ENCODE measurements at places on chromosomes 4 and X.

DNA sequence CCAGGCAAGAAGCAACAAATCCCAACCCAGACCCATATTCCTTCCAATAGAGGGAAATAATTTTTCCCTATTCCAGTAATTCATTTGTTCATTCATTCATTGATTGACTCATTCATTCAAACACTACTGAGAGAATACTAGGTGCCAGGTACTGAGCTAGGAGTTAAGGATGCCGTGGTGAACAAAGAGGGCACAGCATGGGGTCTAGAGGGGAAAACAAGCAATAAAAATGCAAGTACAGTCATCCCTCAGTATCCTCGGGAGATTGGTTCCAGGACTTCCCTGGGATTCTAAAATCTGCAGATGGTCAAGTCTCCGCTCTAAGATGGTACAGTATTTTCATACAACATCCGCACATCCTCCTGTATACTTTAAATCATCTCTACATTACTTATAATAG lies 18.7 kb downstream of the RASGEF1B start:
- DNase-seq = no peak

GRCh38 chrX:115582616-115583495 lies 21.9 kb downstream of the PLS3 start:
- no peak for DNase-seq

DNA sequence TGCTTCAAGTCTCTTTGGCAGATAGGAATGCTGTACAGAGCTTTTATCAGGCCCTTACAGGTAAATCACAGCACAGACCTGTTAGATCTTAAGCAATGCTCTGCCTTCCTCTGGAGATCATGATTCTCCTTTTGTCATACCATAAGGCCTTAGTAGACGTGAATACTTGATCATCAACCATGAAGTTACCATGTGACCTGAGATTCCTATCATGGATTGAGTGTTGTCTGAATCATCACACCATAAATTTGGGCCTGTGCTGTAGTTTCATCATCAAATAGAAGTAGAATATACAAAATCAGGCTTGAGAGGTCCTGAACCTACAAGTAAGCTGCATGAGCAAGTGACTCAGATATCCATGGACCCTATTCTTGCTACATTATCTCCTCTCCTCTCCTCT lies 466.8 kb upstream of the INTU start:
- DNase-seq = no peak

DNA sequence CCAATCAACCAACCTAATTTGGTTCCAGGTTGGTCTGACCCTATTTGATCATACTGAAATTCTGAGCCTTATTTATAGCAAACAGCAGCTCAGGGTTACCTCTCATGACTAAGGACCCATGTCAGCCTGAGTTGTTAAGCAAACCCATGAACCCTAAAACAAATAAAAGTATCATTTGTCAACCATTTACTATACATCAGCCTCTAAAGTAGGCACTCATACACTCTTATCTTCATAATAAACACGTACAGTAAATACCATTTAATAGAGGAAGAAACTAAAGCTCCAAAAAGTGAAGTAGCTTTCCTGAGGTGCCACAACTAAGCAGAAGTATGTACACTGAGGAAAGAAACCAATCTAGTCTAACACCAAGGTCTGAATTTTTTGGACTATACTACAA lies 25.2 kb downstream of the MANBA start:
- DNase-seq = no peak

GRCh38 chr4:35884714-35885480 lies 359.4 kb downstream of the ARAP2 start:
- DNase-seq = no peak

DNA sequence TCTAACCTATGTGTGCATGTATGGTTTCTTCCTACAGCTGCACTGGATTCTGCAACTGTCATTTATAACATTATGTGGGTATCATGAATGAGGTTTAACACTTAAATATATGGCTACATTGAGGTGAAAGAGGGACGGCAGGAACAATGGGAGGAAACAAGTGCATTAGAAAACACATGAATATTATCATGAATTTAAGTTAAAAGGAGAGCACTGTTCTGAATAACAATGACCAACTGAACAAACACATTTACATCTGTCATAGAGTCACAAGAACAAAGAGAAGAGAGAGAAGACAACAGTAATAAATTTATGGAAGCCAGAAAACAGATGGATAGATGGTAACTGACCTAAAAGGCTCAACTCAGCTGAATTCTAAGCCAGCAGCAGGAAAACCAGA lies 527.1 kb upstream of the DIPK2B start:
- no peak for DNase-seq

GRCh38 chr4:13535708-13536361 lies 8.5 kb downstream of the NKX3-2 start:
- no peak for DNase-seq

GRCh38 chr4:56511098-56511497 lies 5.5 kb downstream of the ARL9 start:
- no peak for DNase-seq

DNA sequence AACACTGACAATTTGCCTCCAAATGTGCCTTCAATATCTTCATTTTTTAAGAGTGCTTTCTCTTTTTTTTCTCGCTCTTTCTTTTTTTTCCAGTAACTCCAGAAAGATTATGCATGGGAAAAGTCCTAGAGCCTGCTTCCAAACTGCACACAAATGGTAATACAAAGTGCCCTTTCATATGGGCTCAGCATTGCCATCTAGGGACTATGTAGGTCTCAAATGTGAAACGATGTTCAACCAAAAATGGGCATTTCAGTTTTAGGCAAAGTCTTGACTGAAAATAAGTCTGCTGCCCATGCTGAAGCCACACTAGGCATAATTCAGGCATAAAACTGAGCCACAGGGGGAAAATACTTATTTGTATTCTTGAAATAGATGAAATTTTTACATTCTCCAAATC lies 65.6 kb downstream of the SYNPO2 start:
- no peak for DNase-seq

DNA sequence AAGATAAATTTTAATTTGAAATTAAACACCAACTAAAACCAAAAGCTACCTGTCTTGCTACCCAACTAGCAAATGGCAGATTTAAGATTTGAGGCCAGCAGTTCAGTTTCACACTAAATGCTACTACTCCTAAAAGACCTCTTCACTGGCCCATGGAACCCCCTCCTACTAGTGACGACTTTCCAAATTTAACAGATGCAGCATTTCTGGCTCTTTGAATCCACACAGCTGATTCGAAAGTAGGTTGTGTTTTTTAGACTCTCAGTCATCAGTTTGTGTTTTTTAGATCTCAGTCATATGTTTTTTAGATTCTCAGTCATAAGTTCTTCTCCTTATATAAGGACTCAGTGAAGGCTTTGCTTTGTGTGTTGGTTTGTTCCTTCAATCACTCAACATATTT lies 11.1 kb upstream of the CC2D2A start:
- no peak for DNase-seq

DNA sequence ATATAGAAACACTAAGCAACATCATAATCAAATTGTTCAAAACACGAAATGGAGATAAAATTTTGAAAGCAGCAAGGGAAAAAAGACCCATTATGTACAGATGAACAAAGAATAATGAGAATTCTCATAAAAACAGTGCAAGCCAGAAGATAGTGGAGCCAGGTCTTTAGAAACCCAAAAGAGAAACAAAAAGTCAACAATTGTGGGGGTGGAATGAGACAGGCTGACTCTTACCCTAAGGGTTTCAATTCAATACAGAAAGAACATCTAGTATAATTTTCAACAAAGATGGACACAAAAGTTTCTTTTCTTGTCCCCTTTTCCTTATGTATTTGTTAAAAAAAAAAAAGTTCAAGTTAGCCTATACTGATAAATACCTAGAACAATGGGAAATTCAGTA lies 34.0 kb upstream of the MAGEB2 start:
- no peak for DNase-seq

GRCh38 chr4:72567036-72567435 lies 2.0 kb downstream of the ADAMTS3 start:
- DNase-seq = no peak

GRCh38 chr4:73710094-73710493 lies 30.3 kb upstream of the CXCL8 start:
- DNase-seq = no peak

- DNase-seq = no peak
These were observed 276.3 kb upstream of the DKK2 start for GRCh38 chr4:107312366-107312765.

DNA sequence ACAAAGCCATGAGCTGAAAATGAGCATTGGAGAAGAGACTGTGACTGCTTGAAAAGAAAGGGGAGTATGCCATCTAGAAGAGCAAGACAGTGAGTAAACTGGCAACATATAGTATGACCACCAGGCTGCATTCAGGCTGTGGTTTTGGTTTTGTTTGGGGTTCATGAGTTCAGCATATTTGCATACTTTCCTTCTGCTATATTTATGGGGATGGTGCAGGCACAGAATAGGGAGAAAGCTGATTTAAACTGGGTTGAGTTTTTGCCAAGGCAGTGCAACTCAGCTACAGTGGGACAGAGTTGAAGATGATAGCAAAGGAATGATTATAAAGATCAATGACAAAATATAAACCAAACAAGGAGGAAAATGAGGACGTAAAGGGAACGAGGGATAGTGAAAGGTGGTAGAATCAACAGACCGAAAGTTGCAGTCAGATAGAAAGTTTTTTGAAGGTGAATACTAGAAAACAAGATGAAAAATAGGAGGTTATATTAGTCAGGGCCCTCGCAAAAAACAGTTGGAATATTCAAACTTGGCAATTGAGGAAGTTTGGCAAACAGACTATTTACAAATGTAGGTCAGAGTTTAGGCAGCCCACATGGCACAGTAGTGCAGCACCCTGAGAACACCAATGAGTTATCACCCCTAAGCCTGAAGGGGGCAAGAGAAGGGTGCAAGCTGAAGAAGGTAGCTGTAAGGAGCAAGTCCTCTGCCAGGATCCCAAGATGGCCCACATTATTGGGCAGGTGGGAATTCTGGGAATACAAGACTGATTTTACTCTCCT lies 114.8 kb upstream of the MAP9 start:
- no peak for DNase-seq

DNA sequence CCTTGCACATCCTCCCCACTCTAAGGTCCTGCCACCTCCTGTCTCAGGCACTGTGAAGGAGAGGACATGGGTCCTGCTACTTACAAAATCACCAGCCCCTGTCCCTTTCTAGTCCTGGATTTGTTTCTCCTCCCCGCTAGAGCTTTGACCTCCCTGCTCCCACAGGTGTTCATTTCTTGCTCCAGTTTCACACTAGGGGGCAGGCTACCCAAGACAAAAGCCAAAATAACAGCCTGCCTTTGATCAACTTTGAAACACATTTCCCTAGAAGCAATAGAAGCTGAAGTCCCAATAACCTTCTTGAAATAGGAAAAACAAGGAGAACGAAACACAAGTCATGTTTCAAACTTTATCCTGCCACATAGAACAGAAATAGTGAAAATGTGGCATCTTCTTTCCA lies 164.4 kb downstream of the QDPR start:
- peak; percentile 47 for DNase-seq

DNA sequence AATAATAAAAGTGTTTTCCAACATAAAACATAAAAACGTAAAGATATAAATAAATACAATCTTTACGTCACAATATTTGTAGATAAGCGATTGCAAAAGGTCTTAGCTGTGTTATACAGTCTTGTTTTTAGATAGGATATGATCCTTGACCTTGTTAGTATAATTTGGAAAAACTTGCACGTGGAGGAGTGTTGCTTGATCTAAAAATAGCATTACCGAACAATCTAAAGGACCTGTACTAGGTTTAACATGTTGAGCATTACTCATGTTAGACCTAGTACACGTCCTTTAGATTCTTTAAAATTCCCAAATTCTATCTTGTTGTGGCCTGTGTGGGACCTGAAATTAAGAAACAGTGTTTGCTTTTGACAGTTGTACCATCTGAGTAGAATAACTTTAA lies 1.6 kb downstream of the METAP1 start:
- no peak for DNase-seq

DNA sequence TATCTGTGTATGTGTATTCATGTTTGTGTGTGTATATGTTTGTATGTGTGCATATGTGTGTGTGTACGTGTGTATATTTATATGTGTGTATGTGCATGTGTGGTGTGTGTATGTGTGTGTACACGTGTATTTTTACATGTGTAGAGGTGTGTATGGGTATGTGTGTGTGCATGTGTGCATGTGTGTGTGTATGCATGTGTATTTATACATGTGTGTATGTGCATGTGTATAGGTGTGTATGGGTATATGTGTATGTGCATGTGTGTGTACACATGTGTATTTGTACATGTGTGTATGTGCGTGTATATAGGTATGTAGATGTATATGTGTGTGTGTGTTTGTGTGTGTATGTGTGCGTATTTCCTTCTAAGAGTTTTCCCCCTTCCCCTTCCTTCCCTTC lies 207.7 kb upstream of the ATP6AP2 start:
- no peak for DNase-seq

GRCh38 chrX:134247492-134247891 lies 10.5 kb downstream of the CCDC160 start:
- no peak for DNase-seq

DNA sequence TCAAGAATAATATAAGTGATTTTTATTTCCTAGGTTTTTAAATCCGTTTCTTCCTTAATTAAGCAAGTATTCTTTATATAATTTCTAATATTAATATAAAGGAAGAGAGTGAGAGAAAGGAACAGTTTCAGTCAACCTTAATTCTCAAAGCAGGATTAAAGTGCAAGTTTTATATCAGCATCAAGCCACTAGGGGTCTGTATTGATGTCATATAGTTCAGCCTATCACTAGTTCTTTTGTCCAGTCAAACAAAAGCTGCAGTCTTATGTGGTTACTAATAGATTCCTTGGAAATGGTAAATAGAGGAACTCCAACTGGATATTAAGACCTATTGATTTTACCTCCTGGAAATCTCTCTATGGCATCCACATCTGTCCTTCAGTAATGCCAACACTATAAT lies 82.0 kb downstream of the NAP1L3 start:
- no peak for DNase-seq

DNA sequence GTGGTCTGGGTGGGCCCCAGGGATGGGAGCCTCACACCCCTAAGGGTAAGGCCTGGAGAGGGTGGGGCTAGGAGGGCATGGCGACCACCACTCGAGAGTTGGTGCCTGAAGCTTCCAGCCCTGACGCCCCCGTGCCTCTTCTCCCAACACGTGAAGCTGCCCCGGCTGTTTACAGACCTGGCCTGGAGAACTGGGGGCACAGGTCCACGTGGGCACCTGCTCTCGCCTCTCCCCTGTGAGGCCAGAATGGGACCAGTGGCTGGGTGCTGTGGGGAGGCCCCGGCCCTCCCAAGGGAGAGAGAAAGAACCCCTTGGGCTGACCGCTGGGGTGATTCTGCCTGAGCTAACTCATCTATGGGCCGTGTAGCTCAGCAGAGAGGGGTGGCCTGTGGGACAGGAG lies 15.5 kb downstream of the NAT8L start:
- DNase-seq = no peak

GRCh38 chr4:39054497-39054896 lies 7.5 kb upstream of the KLHL5 start:
- no peak for DNase-seq

DNA sequence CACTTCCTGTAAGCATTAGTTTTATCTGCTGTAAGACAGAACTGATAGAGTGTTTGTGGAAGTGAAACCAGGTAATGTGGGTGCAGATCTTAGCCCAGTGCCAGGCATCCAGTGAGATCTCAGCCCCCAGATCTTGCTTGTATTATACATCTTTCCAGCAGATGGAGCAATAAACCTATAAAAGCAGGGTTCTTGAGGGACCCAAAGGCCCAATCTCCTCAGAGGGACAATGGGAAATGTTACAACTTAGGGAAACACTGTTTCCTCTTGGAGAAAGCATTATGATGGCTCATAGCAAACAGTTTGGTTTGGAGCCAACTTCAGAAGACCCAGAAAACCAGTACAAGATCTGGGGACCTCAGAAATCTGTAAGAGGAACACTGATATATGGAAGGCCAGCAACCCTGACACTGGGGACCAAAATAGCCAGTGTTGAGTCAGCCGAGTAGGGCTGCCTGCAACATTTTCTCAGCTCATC lies 206.3 kb downstream of the SLC7A11 start:
- DNase-seq = peak; percentile 65

- DNase-seq = peak; percentile 12
These were observed 12.3 kb upstream of the GNPDA2 start for GRCh38 chr4:44738615-44739014.
